ENCODE measurements at places on chromosomes 3 and 15.

GRCh38 chr3:147130461-147130860, 275.9 kb downstream of the ZIC4 start:
- DNase-seq, result no peak

GRCh38 chr15:92882697-92883162, 17.4 kb upstream of the CHD2 start:
- no peak for DNase-seq

GRCh38 chr3:185549651-185550111, 2.7 kb downstream of the LIPH start:
- DNase-seq, result no peak

- DNase-seq, result no peak
Measured at GRCh38 chr15:37788767-37789396, 145.6 kb upstream of the TMCO5A start.

DNA sequence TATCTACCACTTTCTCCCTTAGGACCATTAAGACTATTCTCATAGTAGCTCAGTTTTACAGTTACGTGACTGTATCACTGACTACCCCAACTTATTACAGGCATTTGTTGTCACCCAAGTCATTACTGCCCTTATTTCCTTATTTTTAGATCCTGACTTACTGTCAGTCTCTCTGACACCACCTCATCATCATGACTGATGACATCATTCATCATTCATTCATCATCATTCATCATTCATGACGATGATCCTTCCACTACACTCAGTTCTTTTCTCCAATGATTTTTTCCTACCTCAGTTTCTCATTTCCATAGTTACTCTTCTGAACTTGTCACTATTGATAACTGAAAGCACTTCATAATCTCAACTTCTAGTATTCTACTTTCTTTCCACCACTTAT, 83.8 kb downstream of the ADAM10 start:
- no peak for DNase-seq
